ENCODE measurements at places on chromosomes 2 and 18.
A peak's percentile ranks its signal among the peaks of the same experiment; 100 is the strongest.

DNA sequence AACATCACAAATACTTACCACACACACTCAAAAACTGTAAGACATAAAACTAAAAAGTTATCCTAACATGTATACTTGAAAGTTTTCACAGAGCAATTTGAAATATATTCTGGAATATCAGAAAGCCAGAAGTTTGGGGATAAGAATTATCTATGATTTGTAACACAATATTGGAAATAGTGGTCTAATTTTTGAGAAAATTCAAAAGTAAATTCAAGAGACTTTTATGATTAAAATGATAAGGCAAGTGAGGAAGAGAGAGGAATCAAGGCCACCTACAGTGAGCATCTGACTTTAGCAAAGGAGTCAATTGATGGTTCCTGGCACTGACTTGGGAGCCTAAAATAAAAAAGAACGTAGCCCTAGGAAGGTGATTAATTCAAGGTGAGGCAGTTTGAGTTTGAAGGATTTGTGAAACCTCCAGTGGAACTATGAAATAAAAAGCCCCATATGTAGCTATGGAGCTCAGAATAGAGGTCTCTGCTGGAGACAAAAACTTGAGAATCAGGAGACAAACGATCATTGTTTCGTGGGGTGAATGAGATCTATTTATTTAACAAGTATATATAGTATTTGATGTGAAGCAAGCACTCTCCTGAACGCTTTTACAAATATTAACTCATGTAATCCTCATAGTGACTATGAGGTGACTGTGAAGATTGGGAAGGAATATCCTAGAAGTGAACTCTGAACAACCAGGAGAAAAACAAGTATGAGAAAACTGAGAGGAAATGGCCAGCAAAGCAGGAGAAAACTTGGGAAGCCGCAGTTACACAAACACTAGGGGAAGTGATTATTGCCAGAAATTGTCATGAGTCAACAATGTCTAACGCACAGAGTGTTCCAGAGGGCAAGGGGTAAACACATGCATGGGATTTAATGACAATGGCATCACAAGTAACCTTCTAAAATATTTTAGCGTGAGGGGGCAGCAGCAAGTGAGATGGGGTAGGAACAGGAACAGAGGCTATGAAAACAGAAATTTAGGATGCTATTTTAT, 12.8 kb downstream of the TFPI start:
- DNase-seq = no peak

- no peak for DNase-seq
Measured at GRCh38 chr2:190659553-190659952, 10.7 kb downstream of the NAB1 start.

DNA sequence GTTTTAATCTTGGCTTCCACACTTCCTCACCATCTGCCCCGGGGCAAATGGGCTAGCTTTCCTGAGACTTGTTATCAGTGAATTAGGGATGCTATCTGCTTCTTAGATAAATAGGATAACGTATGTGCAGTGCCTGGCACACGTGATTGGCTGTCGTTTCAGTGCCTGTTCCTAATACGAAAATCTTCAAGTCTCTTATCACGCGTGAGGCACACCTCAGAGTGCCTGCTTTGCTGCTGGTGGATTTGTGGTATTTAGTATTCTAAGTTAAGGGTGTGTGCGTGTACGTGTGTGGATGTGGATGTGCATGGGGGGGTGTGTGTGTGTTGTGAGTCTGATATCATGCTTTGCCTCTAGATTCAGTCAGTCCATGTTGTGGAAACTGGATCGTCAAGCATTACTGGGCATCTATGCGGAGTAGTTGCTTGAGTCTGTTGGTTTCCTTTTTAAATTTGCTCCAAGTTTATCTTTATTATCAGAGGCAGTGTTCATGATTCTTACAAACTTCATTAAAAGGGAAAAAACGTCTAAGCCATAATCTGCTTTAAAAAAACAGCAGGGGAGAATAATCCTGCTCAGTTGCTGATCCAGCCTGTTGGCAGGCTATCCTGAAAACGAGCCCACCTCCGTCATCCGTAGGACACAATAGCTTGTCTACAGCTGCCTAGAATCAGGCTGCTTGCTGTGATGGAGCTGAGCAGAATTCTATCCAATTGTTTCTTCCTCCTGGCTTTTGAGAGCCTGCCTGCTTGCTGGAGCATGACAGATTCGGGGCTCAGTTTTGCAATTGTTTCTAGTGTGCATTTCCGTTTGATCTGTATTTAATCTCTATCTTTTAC, 6.6 kb downstream of the SH3RF3 start:
- DNase-seq = no peak

DNA sequence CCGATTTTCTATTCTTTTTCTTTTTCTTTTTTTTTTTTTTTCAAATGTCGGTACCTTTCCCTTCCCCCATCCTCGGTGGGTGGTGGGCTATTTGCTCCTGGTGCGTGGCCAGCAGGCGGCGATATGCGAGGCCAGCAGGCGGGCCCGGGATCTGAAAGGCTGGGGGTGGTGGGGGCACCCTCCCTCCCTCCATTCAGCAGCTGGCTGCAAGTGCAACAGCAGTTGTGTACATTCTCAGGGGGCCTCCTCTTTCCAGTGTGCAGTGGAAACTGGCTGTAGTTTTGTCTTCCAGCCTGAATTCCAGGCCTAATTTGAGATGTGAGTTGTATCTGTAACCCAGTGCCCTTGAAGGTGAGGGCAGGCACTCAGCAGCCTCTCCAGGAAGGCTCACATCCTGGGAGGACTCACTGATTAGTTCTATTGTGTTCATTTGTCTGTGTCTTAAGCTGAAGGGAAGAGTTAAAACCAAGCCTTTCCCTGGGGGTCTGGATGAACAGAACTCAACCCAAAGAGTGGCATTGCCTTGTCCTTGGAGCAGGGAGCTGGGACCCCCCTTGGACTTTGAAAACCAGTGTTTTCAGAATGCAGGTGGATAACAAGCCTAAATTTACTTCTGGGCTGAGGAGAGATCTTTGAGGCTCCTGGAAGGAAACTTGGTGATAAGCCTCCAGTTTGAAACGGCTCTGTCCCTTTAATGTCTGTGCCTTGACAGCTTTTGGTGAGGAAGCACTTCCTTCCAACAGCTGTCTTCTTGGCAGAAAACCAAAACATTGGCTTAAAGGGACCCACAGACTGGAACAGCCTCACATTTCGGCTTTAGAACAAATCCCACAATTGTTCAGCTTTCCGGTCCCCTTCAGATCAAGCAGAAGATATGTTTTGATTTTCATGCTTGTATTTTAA, 3.3 kb downstream of the MYCN start:
- peak; percentile 60 for DNase-seq

GRCh38 chr2:121002597-121002996, 266.9 kb downstream of the GLI2 start:
- DNase-seq = no peak

- peak; percentile 14 for DNase-seq
Measured at GRCh38 chr2:239225371-239225851, 175.4 kb downstream of the HDAC4 start.

DNA sequence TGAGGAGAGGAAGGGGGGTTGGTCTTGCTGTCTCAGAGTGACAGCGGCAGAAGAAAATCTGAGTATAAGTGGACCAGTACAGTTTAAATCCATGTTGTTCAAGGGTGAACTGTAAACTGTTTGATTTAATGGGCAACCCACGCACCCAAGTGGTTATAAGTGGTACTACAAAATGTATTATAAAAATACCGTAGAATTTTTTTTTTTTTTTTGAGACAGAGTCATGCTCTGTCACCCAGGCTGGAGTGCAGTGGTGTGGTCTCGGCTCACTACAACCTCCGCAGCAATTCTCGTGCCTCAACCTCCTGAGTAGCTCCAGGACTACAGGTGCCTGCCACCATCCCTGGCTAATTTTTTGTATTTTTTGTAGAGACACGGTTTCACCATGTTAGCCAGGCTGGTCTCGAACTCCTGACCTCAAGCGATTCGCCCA, 2.1 kb upstream of the CHCHD5 start:
- peak; percentile 58 for DNase-seq

GRCh38 chr2:239035361-239035814, 187.5 kb downstream of the TWIST2 start:
- DNase-seq = peak; percentile 72

DNA sequence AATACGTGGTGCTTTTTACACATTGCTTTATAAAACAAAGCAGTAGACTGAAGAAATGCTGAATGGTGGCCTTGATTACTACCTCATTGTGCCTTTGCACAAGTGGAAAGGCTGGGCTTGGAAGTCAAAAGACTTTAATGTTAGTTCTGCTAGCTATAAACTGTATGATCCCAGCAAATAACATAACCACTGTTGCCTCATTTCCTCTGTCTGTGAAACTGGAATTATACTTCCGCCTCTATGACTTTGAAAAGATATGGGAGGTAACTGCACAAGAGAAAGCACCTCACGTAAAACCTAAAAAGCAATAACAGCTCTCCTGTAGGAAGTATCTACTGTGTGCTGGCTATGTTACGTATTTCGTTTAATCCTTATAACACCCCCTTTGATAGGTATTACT, 43.4 kb upstream of the DSC1 start:
- no peak for DNase-seq

- DNase-seq = no peak
Measured at GRCh38 chr2:77578354-77578753, 56.2 kb upstream of the LRRTM4 start.

DNA sequence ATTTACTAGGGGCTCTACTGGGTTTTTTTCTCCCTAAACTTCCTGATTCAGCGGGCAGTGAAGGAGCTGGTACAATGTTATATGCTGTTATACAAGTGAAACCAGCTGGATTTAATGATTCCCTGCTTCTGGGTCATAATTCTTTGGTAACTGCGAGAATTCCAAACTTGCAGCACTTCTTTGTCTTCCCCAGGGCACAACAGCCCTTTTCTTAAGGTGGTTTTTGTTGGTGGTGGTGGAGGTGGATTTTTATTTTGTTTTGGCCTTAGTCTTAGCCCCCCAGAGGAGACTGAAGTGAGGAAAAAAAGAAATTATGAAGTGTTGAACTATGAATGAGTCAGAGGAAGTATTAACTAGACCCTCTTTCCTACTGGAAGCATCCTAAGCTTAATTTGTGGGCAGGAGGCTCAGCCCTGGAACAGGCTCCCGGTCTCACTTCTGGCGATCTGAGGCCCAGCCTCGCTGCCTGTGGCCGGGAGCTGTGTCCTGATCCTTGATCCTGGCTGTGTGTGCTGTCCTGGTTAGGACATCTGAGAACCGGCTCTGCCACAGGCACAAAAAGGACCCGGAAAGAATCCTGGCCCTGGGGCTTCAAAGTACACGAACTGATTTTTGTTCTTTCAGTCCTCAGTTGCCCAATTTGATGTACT, 141.9 kb downstream of the LYPD6B start:
- no peak for DNase-seq

- no peak for DNase-seq
Measured at GRCh38 chr2:237350070-237350469, 63.9 kb downstream of the COL6A3 start.

DNA sequence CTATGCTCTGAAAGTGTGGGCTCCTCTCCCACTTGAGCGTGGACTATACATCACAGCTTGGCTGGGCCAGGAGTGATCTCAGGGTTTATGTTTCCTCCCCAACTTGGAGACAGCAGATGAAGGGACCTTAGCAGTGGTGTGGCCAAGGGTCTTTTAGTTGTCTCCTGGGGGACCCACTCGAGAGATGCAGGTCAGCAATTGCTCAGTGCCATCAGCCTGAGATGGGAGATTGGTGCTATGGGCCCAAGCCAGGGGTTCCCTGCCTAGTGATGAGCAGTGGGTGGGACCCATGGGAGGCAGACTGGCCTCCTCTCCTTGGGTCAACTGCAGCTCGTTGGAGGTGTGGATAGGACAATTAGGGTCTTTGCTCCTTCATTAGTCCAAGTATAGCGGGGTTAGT, 510.5 kb upstream of the FSHR start:
- DNase-seq = no peak

GRCh38 chr2:111642586-111643327, 241.2 kb downstream of the ANAPC1 start:
- no peak for DNase-seq

- no peak for DNase-seq
Measured at GRCh38 chr2:110773401-110773921, 41.1 kb downstream of the ACOXL start.

GRCh38 chr2:66696374-66696773, 261.4 kb downstream of the MEIS1 start:
- no peak for DNase-seq

DNA sequence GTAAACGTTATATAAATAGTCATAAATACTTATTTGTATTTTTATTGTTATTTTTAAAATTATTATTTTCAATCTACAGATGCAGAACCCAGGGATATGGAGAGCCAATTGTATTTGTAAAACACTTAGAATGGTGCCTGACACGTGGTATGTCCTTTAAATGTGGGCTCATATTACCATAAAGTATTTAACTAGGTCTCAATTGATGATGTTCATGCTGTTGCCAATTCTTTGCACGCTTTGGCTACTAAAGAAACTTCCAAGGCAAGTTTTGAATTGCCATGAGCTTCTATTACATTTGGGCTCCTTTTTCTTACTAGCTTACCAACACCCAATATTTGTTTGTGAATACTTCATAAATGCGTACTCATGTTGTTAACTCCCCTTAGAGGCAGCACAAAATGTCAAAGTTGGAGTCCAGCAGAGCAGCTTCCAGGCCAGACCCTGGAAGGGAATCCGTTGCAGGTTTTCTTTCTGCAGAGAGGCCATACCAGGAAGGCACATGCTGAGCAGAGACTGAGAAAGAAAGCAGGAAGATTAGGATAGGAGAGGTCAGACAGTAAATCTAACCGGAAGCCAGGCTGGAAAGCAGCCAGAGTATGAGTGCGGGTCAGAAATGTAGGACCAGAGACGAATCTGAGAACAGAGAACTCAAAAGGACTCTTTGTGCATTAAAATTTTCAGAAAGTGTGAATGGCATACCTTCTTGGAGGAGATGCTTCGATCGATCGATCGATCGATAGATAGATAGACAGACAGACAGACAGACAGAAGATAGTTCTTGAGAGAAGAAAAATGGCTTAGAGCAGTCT, 4.2 kb upstream of the NOSTRIN start:
- DNase-seq = no peak

GRCh38 chr2:179265082-179265510, 464 bp upstream of the SESTD1 start:
- DNase-seq = no peak

GRCh38 chr2:20593072-20594034, 57.5 kb downstream of the HS1BP3 start:
- no peak for DNase-seq

GRCh38 chr18:57683470-57683869, 61.8 kb upstream of the NARS1 start:
- DNase-seq = no peak

DNA sequence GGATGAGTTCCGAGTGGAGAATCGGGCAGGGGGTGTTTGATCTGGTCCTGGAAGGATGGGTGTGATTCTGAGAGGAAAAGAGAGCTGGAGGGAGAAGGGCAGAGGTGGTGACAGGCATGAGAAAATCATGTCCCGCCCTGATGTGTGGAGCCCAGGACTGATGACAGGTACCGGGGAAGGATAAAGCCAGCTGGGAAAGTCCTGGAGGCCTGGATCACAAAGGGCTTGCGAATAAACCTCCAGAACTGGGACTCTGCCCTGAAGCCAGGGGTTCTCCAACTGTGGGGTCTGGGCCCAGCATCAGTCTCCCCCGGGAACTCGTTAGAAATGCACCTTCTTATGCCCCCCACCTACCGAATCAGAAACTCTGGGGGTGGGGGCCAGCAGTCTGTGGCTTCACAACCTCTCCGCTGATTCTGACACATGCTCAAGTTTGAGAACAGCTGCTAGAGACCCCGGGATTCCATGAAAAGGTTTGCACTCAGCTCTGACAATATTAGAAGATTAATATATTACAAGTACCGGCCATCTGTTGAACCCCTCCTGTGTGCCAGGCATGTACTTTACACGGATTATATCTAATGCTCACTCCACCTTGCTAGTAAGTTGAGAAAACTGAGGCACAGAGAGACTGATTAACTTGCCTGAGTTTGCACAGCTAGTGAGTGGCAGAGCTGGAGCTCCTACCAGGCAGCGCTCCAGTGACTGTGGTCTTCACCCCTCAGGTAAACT, 8.0 kb downstream of the TNFRSF11A start:
- DNase-seq = no peak
